ENCODE measurements at places on chromosomes 12 and 14.

- DNase-seq = no peak
These were observed 30.3 kb downstream of the KITLG start for GRCh38 chr12:88549929-88550328.

- no peak for DNase-seq
These were observed 37.9 kb upstream of the DLK1 start for GRCh38 chr14:100688598-100689461.

DNA sequence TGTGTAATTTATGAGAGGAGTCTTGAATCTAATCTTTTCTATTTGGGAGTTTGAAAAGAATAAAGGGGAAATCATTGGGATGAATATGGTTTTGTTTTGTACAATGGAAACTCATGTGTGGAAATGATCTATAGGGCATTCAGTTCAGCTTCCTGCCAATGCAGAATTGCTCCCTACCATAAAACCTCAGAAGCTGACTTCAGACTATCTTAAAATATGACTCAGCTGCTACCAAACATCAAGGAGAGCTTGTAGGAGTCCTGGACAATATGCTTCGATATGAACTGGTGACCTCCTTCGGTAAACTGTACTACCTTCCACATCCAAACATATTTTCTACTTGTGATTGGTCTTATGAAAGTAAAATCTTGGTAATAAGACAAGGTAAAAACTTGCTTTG lies 160.6 kb downstream of the CAPZA3 start:
- no peak for DNase-seq

- DNase-seq = no peak
These were observed 361.5 kb downstream of the FUT8 start for GRCh38 chr14:65774041-65774440.

GRCh38 chr12:32252199-32253073 lies 145.8 kb downstream of the BICD1 start:
- DNase-seq = no peak

DNA sequence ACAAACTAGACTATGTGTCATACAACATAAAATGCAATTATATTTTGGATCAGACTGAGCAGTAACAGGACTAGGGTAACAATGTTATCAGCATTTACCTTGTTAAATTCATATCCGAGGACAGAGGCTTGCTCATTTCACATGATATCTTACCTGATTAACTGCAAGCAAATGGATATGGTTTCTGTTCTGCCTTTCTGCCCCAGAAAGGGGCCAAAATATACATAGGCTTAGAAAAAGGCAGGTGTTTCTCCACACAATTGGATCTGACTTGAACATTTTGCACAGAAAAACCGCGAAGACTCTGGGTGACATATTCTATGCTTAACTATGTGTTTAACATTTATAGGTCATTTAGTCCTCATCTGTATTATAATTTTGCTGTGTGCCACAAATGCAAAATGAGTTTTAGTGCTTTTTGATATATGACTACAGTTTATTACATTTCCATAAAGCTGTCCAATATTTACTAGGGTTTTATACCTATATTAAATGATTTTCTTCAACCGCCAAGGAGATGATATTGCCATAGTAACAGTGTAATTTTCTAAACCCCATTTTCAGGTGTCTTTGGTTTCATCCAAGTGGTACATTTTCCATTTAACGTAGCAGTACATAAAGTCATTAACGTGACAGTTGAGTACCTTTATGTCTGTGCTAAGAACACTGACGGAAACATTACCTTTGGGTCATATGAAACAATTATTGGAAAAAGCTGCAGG lies 249.3 kb upstream of the KRR1 start:
- no peak for DNase-seq

DNA sequence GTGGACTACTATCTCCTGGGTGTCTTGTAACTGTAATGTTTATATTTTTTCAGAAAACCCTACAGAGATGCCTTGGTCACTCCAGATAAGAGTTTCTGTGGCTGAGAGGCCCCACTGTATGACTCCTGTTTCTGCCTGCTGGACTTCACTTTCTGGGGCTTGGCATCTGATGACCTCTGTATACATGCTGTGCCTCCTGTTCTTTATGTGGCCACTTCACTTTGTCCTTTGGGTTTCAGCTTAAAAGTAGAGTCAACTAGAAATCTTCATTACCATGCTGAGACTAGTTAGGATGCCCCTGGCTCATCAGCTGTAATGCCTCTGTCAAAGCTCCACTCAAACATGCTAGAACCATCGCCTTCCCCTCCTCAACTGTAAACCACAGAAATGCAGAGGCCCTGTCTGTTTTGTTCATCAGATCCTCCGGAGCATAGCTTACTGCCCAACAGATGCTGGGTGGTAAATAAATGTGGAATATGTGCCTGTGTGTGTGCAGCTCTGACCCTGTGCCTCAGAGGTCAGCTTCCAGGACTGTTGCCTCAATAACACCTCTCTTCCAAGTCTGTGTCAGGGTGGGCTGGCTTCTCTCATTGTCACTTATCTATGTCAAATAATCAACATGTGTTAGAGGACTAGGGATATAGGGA lies 25.5 kb downstream of the ZNF664 start:
- no peak for DNase-seq

GRCh38 chr12:114402084-114402717 lies 3.7 kb downstream of the TBX5 start:
- no peak for DNase-seq

GRCh38 chr12:119156401-119157044 lies 22.2 kb upstream of the HSPB8 start:
- DNase-seq = no peak

DNA sequence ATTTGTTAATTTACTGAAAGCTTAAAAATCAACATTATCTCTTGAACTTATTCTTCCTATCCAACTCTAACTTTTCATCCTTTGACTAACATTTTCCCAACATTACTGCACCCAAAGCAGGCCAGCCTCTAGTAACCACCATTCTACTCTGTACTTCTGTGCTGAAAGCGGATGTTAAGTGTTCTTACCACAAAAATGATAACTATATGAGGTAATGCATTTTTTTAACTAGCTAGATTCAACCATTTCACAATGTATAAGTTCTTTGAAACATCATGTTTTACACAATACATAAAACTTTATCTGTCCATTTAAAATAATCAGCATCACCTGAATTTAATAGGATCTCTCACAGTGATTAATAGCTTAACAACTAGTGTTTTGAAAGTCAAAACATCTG lies 468.5 kb upstream of the MGAT4C start:
- no peak for DNase-seq
